GM23248 (cell line): ENCODE measurements at places on chromosomes 4 and X.
A peak's percentile ranks its signal among the peaks of the same experiment; 100 is the strongest.

DNA sequence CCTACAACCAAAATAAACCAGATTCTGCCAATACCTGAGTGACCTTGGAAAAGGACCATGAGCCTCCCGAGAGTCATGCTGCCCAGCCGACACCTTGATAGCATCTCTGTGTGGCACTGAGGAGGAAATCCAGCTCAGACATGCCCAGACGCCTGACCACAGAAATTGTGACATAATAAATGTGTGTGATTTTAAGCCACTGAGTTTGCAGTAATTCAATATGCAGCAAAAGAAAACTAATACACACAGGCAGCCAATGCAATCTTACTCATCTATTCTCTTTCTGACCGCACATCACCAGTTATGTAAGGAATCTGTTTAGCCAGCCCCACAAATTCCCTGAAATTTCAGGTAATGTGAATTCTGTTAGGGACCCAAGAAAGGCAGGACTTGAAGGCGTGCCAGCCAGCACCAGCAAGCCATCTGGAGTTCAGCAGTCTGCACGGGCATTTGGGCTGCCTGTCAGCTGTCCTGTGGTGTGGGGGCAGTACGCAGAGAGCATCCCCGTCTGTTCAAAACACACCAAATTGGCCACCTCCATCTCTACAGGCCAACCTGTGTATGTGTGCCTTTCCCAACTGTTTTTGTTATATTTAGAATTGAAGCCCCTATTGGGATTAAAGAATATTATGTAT is 176.4 kb downstream of the NLGN4X start:
- H3K4me1 ChIP-seq, result no peaks in the 10 kb centered on the region
- H3K27me3 ChIP-seq, result no peaks in the 10 kb centered on the region
- DNase-seq, result no peak
- H3K4me3 ChIP-seq, result no peak overlapping the region
- no peaks in the 10 kb centered on the region for H3K36me3 ChIP-seq

GRCh38 chr4:120821977-120822376 is 100.5 kb downstream of the PRDM5 start:
- H3K27ac ChIP-seq, result no peak overlapping the region
- H3K4me1 ChIP-seq, result no peaks in the 10 kb centered on the region
- H3K36me3 ChIP-seq, result no peaks in the 10 kb centered on the region
- H3K4me3 ChIP-seq, result no peak overlapping the region

GRCh38 chrX:23194885-23195554 is 139.6 kb upstream of the PTCHD1 start:
- H3K27me3 ChIP-seq, result no peaks in the 10 kb centered on the region
- H3K4me3 ChIP-seq, result no peak overlapping the region
- DNase-seq, result no peak
- H3K36me3 ChIP-seq, result no peaks in the 10 kb centered on the region
- H3K4me1 ChIP-seq, result no peaks in the 10 kb centered on the region
- no peak overlapping the region for H3K27ac ChIP-seq

- H3K27me3 ChIP-seq, result no peaks in the 10 kb centered on the region
- H3K27ac ChIP-seq, result no peak overlapping the region; the same call in 1 of the 2 replicates
- DNase-seq, result peak; percentile 85
These were observed 980 bp upstream of the GIMD1 start for GRCh38 chr4:106369456-106370060.

DNA sequence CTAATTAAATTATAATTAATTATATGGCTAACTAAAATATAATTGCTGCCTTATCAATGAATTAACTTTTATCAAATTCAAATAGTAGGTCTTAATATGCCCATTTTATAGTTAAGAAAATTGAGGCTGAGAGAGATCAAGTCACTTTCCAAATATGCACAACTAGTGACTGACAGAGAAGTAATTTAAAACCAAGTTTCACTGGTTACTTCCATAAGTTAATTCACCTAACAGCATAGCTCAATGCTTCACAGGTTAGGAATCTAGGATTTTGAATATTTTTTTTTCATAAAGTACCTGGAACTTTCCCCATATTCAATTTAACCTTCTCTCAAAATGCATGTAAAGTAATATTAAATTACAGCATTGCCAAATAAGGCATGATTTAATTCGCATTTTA is 134.4 kb upstream of the VEGFC start:
- peak overlapping the region; percentile 4; the same call in 1 of the 2 replicates for H3K27ac ChIP-seq
- no peak for DNase-seq
- H3K4me3 ChIP-seq, result no peak overlapping the region
- H3K27me3 ChIP-seq, result no peaks in the 10 kb centered on the region
- H3K4me1 ChIP-seq, result peaks cover 23% of the 10 kb centered on the region

DNA sequence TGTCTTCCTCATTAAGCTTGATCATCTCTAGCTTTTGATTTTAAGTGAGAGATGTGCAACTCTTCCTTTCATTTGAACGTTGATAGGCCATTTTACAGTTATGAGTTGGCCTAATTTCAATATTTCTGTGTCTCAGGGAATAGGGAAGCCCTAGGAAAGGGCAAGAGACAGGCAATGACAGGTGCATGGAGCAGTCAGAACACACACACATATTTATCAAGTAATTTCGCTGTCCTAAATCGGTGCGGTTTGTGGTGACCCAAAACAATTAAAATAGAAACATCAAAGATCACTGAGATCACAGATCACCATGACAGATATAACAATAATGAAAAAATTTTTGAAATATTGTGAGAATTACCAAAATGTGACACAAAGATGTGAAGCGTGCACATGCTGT is 87.7 kb upstream of the LSM6 start:
- no peaks in the 10 kb centered on the region for H3K36me3 ChIP-seq
- no peak overlapping the region for H3K27ac ChIP-seq
- no peak for DNase-seq
- no peak overlapping the region for H3K4me3 ChIP-seq
- no peaks in the 10 kb centered on the region for H3K4me1 ChIP-seq
- no peaks in the 10 kb centered on the region for H3K27me3 ChIP-seq

GRCh38 chr4:102196221-102196620 is 149.1 kb downstream of the SLC39A8 start:
- DNase-seq, result peak; percentile 20
- H3K27ac ChIP-seq, result no peak overlapping the region
- H3K36me3 ChIP-seq, result no peaks in the 10 kb centered on the region
- H3K27me3 ChIP-seq, result no peaks in the 10 kb centered on the region
- no peak overlapping the region for H3K4me3 ChIP-seq

GRCh38 chr4:56182356-56182755 is 204.9 kb downstream of the AASDH start:
- H3K27ac ChIP-seq, result no peak overlapping the region
- no peak for DNase-seq
- H3K4me1 ChIP-seq, result no peaks in the 10 kb centered on the region
- no peak overlapping the region for H3K4me3 ChIP-seq
- H3K27me3 ChIP-seq, result peaks cover 19% of the 10 kb centered on the region; the same call in 1 of the 2 replicates
- H3K36me3 ChIP-seq, result no peaks in the 10 kb centered on the region

DNA sequence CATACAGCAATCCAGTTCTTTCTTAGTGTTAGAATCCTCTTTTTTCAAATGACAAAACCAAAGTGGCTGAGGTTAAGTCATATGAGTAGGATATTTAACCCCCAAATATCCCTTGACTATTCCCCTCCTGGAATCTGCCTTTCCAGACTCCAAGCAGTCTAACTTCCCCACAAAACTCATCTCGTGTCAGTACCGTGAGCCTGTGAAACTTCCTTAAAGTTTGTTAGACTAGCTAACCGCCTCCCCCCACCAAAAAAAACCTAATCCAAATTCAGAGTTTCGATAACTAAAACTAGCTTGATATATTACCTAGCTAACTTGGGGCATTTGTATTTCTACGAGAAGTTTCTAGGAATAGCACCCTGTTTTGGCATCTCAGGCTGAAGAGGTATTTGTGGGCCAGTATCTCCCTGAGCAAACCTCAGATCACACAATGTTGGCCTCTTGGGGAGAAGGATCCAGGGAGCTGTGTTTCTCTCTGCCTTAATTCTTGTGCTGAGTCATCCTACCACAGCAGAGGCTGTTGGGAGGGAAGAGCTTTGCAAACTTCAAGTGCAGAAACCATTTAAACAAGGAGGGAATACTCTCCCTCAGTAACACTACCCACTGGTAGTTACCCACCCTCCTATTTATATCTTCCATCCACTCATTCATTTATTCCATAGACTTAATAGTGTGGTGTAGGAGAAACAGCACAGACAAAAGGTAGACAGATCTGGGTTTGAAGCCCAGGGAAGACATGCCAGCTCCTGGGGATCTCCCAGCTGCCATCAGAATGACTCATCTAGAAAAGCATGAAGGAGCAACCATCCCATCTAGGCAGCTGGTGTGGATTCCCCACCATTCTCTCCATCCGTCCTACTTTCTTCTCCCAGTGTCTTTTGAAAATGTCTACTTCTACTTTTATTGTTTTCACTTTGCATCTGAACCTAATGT is 39.3 kb upstream of the TXK start:
- no peaks in the 10 kb centered on the region for H3K36me3 ChIP-seq
- H3K4me3 ChIP-seq, result no peak overlapping the region
- H3K4me1 ChIP-seq, result no peaks in the 10 kb centered on the region
- DNase-seq, result peak; percentile 69
- H3K27me3 ChIP-seq, result no peaks in the 10 kb centered on the region

DNA sequence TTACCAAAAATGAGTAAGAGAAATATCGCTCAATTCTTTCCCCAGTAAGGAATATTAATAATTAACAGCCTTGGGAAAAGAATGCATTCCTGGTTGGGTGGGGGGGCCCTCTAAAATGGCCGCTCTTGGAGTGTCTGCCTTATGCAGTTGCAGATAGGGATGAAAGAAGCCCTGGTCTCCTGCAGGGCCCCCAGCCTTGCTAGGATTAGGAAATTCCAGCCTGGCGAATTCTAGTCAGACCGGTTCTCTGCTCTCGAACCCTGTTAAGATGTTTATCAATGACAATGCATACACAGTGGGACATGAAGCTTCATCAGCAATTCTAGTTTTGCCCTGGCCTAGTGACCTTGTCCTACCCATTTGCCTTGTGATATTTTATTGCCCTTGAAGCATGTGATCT is 1047.7 kb upstream of the GRID2 start:
- H3K27me3 ChIP-seq, result no peaks in the 10 kb centered on the region
- H3K4me1 ChIP-seq, result no peaks in the 10 kb centered on the region
- no peak overlapping the region for H3K27ac ChIP-seq
- no peaks in the 10 kb centered on the region for H3K36me3 ChIP-seq

DNA sequence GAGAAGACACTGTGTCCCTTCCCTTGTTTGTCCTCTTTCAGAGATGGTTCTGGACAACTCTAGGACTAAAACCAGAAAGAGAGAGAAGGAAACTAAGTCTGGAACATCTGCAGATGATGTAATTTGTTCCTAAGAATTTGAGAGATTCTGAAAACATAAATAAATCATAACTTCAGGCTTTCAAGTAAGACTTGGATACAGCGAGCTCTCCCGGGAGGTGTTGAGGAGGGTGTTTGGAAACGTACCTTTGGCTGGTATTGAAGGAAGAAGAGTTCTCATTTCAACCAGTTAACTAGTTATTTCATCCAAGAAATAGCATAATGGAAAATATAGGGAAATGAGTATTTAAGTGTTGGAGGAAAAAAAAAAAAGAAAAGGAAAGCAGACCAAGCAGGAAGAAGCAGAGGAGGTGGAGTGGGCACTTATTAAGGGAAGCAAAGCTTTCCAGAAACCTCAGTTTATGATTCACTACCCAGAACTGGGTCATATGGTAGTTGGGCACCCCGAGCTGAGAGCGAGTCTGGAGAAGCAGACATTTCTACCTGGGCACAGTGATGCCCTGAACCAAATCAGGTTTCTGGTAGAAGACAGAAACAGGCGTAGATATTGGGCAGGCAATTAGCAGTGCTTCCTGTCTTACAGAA is 26.9 kb downstream of the CCNG2 start:
- H3K36me3 ChIP-seq, result no peaks in the 10 kb centered on the region
- H3K27ac ChIP-seq, result no peak overlapping the region
- peak; percentile 61 for DNase-seq
- no peak overlapping the region for H3K4me3 ChIP-seq
- peaks cover 11% of the 10 kb centered on the region for H3K4me1 ChIP-seq

- no peak for DNase-seq
- H3K4me1 ChIP-seq, result no peaks in the 10 kb centered on the region
- no peaks in the 10 kb centered on the region for H3K27me3 ChIP-seq
- no peak overlapping the region for H3K4me3 ChIP-seq
These were observed 46.0 kb upstream of the PBDC1 start for GRCh38 chrX:76126851-76127250.

DNA sequence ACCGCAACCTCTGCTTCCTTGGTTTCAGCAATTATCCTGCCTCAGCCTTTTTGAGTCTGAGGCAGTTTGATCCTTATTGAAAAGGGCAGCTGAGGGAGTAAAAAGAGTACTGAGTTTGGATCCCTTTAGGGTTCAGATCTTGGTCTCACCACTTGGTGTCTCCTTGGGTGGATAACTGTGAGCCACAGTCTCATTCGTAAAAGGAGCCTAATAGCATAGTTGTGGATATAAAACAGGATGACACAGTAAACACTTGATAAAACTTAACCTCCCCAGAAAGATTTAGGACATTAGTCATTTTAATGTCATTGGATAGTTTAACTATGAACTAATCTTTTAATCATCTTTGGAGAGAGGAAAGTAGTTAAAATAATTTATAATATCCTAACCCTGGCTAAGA is 173.0 kb downstream of the ANK2 start:
- H3K27ac ChIP-seq, result peak overlapping the region; percentile 58
- H3K4me3 ChIP-seq, result peak overlapping the region; percentile 8
- peak; percentile 80 for DNase-seq
- H3K36me3 ChIP-seq, result no peaks in the 10 kb centered on the region
- no peaks in the 10 kb centered on the region for H3K27me3 ChIP-seq

- H3K4me1 ChIP-seq, result no peaks in the 10 kb centered on the region; the same call in 1 of the 2 replicates
- no peaks in the 10 kb centered on the region for H3K36me3 ChIP-seq
- H3K27me3 ChIP-seq, result no peaks in the 10 kb centered on the region
- H3K4me3 ChIP-seq, result no peak overlapping the region
- H3K27ac ChIP-seq, result peak overlapping the region; percentile 24; the same call in 1 of the 2 replicates
These were observed 82.4 kb upstream of the SMIM10 start for GRCh38 chrX:134908356-134908755.

DNA sequence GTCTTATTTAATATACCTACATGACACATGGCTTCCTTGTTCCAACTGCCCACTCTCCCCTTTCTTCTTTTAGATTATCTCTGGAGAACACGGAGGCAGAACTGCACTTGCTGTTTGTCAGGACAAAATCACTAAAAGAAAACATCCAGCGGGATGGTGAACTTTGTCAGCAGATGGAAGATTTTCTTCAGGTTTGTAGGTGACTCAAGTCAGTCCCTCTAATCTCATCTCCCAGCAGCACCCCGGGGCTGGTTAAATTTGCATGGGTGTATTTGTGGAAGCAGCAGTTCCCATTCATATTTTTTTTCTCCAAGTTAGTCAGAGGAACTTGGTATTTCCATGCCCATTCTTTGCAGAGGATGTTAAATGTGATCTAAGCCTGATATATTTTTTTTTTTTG is 31.8 kb downstream of the FHDC1 start:
- no peak overlapping the region for H3K27ac ChIP-seq
- no peak for DNase-seq
- H3K4me1 ChIP-seq, result peaks cover 32% of the 10 kb centered on the region
- no peak overlapping the region for H3K4me3 ChIP-seq

- no peak overlapping the region for H3K27ac ChIP-seq
- no peaks in the 10 kb centered on the region for H3K27me3 ChIP-seq
- DNase-seq, result no peak
- no peaks in the 10 kb centered on the region for H3K4me1 ChIP-seq
These were observed 178.6 kb downstream of the TENM3 start for GRCh38 chr4:182421753-182422152.

- peaks cover 4% of the 10 kb centered on the region; the same call in 1 of the 2 replicates for H3K4me1 ChIP-seq
- H3K4me3 ChIP-seq, result no peak overlapping the region
- peak; percentile 41 for DNase-seq
- H3K27me3 ChIP-seq, result no peaks in the 10 kb centered on the region
These were observed 220.5 kb upstream of the RPS6KA3 start for GRCh38 chrX:20487227-20487626.

GRCh38 chr4:180234730-180235129 is 2008.5 kb upstream of the TENM3 start:
- H3K36me3 ChIP-seq, result no peaks in the 10 kb centered on the region
- H3K4me1 ChIP-seq, result no peaks in the 10 kb centered on the region
- DNase-seq, result no peak
- no peak overlapping the region for H3K27ac ChIP-seq
- no peaks in the 10 kb centered on the region for H3K27me3 ChIP-seq
